RPMI8226 (cell line): ENCODE measurements at places on chromosomes 16 and 17.
A peak's percentile ranks its signal among the peaks of the same experiment; 100 is the strongest.

GRCh38 chr16:74574146-74574545 is 32.8 kb downstream of the GLG1 start:
- DNase-seq, result no peak

DNA sequence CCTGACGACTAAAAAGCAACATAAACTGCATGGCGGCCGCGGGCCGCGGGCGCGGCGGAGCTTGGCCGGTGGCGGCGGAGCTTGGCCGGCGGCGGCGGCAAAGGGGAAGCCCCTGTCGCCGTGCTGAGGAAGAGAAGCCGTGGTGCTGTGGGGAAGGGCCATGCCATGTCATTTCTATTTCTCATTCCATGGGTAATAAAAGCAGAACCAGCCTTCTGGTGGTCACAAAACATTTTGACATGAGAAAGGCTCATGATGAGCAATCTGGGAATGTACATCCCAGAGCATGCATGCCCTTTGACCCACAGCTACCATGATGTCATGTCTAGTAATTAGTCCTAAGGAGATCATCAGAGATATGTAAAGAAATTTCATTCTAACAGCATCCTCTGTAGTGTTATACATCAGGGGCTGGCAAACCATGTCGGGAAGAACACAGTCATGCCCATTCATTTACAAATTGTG is 23.9 kb upstream of the HEATR6 start:
- no peak for DNase-seq

DNA sequence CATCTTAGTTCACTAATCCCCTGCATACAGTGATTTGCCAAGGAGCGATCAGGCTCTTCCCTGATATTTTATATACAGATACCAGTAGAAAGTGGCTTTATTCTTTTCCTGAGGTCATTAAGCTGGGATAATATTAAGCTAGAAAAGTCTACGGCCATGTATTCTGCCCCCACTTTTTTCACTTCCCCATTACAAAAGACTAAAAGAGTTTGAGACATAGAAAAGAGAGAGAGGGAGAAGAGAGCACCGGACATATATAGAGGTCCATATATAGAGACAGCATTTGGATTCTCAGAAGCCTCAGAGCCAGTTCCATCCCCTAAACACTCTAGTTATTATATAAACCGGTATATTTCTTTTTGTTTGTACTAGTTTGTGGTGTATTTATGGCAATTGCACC is 166.5 kb upstream of the ANKFN1 start:
- DNase-seq, result no peak

DNA sequence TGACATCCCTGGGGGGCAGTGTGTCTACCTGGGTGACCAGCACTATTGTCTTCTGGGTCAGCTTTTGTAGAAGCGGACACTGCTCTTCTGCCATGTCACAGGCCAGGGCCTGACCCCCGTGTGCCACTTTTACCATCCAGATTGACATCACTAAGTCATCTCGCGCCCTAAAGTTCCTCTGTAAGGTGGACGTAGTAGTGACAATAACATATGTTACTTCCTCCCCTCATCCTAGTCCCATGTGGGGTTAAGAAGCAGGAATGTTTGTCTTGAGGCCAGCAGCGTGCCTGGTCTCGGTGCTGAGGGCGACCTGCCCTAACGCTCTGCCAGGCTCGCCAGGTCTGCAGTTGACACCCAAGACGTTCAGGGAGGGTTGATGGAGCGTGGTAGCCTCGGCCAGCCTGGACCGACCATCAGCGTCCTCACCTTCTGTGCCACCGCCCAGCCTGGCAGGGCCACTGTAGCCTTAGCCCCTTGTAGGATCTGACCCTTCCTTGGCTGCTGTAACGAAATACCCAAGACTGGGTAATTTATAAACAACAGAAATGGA is 20.7 kb downstream of the GAA start:
- no peak for DNase-seq

GRCh38 chr16:51113236-51114125 is 37.6 kb downstream of the SALL1 start:
- DNase-seq, result peak; percentile 20

DNA sequence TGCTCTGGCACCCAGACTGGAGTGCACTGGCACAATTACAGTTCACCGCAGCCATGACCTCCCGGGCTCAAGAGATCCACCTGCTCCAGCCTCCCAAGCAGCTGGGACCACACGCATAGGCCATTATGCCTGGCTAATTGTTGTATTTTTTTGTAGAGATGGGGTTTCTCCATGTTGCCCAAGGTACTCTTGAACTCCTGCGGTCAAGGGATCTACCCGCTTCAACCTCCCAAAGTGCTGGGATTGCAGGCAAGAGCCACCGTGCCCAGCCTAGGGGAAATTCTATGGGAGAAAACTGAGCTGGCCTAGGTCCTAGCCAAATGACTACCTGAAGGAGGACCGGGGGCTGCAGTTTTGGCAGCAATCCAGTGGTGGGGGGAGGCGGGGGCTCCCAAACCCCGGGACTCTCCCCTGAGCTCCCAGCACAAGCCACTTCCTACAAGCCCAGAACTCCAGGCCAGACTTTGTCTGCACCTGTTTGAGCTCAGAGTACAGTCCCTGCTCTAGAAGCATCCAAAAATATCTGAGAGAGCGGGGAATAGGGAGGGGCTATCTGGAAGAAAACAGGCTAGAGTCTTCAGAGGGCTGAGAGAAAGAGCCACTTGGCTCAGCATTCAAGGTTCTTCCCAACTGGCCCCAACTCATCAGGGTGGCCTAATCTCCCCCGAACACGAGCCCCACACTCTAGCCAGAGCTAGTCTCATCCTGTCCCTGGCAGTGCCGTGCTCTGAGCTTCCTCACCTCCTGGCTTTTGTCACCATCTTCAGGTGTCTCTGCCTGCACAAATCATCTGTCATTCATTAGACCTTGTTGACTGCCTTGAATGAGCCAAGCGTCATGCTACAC is 9.1 kb downstream of the SRL start:
- DNase-seq, result peak; percentile 39

GRCh38 chr16:10972108-10972818 is 27.9 kb downstream of the CLEC16A start:
- no peak for DNase-seq

GRCh38 chr16:22016927-22017326 is 9.0 kb downstream of the MOSMO start:
- no peak for DNase-seq

GRCh38 chr16:73792199-73793020 is 504.2 kb upstream of the PSMD7 start:
- no peak for DNase-seq

DNA sequence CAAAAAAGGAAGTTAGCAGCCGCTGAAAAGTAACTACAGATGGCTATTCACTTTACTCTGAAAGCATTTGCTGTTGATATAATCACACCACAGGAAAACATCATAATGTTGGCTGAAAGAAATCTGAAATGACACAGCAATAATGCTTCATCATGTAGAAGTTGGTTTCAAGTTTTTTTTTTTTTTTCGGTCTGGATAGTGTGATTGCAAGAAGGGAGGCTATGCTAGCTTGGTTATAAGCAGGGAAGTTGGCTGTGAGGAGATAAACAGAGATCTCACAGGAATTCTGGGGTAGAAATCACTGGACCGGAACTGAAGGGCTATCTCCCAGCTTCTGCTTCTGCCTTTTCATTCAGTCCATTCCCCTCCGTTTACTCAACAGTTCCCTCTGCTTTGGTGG is 57.9 kb downstream of the MYO1D start:
- DNase-seq, result no peak

DNA sequence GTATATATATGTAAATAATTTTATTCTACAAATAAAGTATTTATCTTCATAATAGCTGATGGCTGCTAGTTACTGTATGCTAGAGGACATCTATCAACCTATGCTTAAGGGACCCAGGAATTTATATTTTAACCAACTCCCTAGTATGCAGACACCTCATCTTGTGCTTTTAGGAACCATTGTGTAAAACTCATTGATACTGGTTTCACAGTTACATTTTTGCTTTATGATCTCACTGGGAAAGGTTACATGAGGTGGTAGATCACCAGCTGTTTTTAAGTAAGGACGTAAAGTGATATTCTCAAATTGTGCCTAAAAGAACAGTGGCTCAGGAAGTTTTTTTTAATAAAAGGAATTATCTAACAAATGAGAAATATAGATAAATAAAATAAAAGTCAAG is 56.4 kb downstream of the VMP1 start:
- DNase-seq, result no peak

GRCh38 chr17:1979182-1979985 is 45.8 kb downstream of the RTN4RL1 start:
- no peak for DNase-seq

DNA sequence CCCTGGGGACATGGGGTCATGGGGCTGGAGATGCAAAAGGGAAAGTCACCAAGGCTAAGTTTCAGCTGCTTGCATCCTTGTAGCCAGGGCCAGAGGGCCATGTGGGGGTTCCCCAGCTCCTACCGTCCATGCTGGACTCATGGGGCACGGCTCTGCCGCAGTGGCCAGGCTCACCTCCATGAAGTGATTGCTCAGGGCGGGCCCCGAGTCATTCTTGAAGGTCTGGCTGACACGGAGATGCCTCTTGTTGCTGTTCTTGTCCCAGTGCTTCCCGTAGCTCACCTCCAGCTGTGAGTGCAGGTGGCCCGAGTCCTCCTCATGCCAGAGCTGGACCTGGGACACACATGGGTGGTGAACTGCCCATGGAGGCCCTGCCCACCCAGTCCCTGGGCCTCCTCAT is 114.5 kb downstream of the RMI2 start:
- DNase-seq, result no peak

GRCh38 chr16:14364386-14365199 is 265.5 kb downstream of the PARN start:
- no peak for DNase-seq

DNA sequence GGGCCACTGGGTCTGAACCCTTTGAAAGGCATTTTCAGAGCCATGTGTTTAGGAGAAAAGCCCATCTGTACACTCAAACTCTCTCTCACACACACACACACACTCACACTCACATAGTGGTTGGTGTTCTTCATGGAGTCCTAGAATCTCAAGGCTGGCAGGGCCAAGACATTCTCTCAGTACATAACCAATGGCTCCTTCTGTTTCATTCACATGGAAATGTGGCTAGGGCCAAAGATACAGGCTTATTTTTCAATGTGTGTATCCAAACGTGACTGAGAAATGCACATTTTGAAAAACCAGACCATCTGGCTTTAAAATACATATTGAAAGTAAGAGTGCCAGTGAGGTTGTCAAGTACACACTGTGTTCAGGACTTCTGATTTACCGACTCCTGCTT is 59.0 kb upstream of the SALL1 start:
- no peak for DNase-seq

- no peak for DNase-seq
These were observed 34.8 kb downstream of the TIMM22 start for GRCh38 chr17:1031711-1032110.

GRCh38 chr16:61993108-61993507 is 43.1 kb downstream of the CDH8 start:
- DNase-seq, result no peak

- DNase-seq, result no peak
These were observed 1.2 kb upstream of the MSLN start for GRCh38 chr16:759110-759910.

GRCh38 chr16:10859658-10860057 is 17.3 kb upstream of the CIITA start:
- no peak for DNase-seq

DNA sequence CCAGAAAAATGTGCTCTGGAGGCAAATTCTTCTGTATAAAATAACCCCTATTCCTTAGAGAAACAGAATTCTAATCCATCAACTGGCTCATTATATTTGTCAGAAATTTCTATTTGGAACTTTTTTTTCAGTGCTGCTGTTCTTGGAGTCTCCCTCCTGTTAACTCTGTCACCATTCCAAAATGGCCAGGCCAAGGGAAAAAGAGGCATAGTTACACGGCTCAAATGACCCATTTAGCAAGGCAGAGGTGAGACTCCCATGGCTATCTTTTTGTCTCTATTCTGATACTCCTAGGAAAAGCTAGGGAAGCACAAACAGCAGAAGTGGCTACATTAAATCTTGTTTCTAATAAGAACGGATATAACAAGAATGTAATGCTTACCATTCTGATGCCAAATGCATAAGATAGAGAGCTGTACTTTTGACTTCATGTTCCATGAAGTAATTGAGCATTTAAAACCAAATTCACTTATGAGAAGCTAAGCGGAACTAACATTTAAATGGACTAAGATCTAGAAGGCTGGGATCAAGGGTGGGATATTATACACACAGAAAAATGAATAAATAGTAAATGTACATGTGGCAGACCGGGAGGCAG is 64.4 kb upstream of the CORO6 start:
- DNase-seq, result no peak

DNA sequence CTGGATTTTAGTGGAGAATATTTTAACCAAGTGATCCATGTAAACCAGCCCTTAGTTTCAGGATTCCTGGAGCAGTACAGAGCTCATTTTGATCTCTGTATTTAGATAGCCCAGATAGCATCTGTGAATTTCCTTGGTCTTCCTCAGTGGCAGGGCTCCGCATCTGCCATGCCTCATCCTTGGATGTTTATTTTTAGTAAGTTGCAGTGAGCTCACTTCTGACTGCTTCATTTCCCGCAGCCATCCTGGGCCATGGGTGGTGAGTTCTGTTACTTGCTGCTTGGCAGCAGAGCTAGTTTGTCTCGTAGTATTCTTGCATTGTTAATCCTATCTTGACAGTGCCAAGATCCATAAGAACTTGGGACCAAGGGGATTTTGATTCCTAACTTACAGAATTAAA is 33.7 kb downstream of the IST1 start:
- DNase-seq, result no peak

DNA sequence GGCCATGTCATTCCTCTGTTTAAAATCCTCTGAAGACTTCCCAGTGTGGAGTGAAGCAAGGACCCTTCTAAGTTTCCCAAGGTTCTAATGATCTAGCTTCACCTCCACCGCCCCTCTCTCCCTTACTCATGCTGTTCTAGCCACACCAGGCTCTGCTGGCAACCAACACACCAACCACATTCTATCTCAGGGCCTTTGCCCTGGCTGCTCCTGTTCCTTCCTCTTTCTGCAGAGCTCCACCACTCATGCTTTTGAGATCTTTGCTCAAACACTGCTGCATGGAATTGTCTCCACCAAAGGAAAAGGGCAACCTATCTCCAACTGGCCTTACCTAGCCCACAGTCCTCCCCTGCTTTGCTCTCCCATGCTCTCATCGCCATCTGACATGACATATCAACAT is 128.7 kb downstream of the XYLT1 start:
- DNase-seq, result peak; percentile 19

DNA sequence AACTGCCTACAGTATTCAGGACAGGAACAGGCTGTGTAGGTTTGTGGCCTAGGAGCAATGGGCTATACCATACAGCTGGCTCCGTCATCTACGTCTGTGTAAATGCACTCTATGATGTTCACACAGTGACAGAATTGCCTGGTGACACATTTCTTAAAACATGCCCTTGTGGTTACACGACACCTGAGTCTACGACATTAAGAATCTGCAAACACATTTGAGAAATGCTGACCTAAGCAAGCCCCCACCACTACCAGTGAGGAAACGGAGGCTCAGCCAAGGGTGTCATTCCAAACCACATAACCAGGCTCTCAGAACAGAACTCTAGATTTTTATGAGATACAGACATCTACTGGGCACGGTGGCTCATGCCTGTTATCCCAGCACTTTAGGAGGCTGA is 23.5 kb downstream of the USP36 start:
- DNase-seq, result no peak

GRCh38 chr17:27840688-27841087 is 40.4 kb upstream of the NOS2 start:
- no peak for DNase-seq
